ENCODE measurements at places on chromosomes 12 and 14. TPM values are rescaled to one million over a fixed set of nuclear protein-coding genes. Genes with fewer than 3 reads are reported as not detected.

Gene LYZ
- 4.6 TPM for polyA plus RNA-seq

Gene PTPN6
- 6.6 TPM for polyA plus RNA-seq

DNA sequence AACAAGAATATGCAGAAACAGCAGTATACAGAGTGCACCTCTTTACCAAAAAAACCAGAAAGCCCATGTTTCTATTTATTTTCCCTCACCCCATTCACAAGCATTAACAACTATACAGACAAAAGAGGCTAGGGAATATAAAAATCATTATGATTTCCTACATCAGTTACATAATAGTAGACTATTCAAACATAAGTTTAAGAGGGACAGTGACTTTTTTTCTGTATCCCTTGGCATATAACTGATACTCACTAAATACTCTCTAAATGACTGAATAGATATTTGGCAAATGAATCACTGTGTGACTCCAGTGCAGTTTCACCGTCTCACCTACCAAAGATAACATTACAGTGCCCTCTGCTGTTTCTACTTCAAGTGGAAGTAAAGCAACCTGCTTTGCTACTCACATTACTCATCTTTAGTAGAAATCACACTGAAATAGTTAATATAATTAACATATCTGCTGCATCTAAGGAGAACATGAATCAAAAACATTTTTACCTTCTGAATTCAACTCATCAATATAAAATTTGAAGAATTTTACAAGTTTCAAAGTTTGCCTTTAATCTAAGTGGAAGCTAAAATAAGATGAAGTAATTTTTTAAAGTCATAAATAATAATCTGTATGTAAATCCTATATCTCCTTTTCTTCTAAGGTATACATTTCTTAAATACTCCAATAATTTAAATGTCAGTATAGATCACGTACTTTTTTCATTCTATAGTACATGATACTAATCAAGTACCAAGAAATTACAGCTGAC, 103.8 kb downstream of the OSBPL8 start:
- DNase-seq = no peak

DNA sequence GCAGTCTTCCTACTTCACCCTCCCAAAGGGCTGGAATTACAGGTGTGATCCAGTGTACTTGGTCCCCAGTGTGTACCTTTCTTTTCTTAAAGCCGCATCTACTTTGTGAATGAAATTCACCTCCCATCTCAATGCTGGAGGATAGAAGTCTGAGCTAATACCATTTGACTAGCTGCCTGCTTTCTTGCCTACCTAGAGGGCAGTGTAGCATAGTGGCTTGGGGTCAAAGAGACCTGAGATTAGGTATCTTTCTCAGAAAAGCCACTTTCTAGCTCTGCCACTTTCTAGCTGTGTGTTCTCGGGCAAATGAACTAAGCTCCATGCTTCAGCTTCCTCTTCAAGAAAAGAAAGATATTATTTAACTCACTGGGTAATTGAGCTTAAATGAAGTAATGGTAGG, 16.9 kb downstream of the SMOC1 start:
- no peak for DNase-seq

- peak; percentile 59 for DNase-seq
Observed at GRCh38 chr12:49109641-49110463, 795 bp downstream of the LMBR1L start.

GRCh38 chr14:71444030-71444822, 488.0 kb upstream of the RGS6 start:
- no peak for DNase-seq

DNA sequence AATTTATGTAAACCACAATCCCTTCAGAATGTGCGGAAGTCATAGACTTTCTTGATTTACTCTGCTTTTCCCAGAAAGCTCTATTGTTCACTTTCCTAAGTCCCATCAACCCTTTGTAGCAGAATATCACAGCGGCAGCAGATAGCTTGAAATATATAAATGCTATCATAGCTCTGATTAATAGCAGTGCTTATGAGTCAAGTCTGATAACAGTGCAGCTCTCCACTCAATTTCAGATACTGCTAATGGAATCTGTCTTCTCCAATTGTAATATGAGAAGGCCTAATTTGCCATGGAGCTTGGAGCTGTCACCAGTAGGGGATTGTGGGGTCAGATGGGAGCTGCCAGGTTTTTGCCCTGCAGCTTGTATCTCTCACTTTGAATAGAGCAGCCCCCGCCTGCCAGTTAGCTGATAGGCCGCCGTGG, 10.9 kb downstream of the TMEM260 start:
- DNase-seq = peak; percentile 13

DNA sequence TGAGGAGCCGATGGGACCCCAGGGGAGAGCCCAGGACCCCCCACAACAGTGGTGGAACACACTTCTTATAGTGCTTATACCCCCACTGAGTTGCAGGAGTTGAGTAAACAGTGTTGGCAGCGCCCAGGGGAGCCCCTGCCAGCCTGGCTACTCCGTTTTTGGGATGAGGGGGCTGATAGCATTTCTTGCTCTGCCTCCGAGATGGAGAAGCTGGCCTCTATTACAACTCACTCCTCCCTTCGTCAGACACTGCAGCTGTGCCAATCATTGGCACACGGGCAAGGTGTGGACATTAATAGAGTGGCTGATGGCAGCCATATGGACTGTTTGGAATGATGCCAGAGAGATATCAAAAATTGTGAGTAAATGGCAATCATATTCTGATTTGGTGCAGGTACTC, 94.9 kb upstream of the TMPO start:
- no peak for DNase-seq

DNA sequence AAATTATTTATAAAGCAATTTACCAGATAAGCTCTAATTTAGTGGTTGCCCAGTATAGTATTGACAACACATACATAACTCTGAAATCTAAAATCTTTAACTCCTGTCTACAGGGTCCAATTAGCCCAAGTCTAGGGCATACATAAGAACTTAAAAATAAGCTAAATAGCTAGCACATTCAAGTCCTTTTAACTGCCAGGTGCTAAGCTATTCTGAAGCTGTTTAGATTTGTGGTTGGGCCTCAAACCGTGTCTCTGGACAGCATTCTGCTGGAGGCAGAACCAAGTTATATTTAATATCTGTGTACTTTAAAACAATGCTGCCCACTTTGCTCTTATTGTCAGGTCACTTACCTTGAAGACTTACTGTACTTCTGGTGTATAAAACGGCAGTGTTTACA, 19.0 kb downstream of the RPS6KA5 start:
- no peak for DNase-seq

- peak; percentile 38 for DNase-seq
Observed at GRCh38 chr12:32455607-32456071, 56.3 kb downstream of the FGD4 start.

DNA sequence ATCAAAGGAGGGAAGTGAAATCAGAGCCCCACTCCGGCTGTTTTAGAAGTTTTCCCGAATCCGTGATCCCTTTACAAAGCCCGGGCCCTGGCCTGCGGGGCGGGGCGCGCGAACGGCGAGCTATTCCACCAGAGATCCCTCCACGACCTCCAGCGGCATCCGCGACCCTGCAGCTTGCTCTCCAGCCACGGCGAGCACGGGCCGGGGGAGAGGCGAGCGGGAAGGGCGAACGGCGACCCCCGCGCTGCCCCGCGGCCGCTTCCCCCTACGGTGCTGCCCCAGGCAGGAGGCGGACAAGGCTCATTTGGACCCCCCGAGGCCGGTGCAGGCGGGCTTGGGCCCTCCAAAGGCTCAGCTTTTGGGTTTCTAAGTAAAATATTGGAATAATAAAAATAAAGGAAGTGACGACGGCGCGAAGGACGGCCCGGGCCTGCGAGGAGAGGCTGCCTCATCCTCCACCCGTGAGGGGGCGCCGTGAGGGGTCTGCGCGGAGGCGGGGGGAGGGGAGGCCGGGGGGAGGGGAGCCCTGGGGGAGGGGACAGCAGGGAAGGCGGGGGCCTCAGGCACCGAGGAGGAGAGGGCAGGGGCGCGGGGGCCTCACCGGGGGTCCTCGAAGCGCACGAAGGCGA, 613 bp downstream of the SRSF9 start:
- DNase-seq = peak; percentile 44

- DNase-seq = no peak
Observed at GRCh38 chr14:55707365-55707804, 127.4 kb downstream of the KTN1 start.

DNA sequence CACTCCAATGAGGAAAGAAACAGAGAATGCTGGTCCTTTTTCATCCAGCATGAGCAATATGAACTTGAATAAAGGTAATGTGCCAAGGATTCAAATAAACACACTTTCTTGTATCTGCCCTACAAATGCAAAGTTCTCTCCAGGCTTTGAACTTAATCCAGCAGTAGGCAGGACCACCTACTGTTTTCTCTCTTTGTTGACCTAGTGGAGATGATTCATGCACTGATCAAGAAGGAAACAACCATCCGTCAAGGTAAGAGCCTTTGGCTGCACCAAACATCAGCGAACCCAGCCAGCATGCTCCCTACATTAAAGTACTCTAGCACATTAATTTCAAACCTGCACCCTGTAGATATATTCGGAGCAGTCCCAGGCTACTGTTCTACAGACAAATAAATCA, 489.3 kb downstream of the GALC start:
- DNase-seq = no peak

DNA sequence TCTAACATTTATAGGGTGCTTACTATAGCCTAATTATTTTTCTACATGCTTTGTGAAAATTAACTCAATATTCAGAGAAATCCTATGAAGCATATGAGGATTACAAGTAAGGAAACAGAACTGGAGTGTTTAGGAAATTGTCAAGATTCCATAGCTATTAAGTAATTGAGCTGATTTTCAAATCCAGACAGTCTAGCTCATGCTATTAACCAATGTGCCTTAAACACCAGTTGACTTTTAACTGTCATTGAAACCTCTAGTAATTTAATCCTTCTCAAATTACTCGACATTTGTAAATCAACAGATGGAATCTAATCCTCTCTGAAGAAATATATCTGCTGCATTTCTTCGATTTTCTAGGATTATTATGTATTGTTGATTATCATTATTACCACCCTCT, 488.9 kb downstream of the MDGA2 start:
- DNase-seq = no peak

GRCh38 chr12:31524791-31525495, 66.0 kb downstream of the DENND5B start:
- no peak for DNase-seq

All from heart left ventricle (tissue), 16 donors.